Osteocyte (in vitro differentiated cells): ENCODE measurements at places on chromosomes 1 and 21.
A peak's percentile ranks its signal among the peaks of the same experiment; 100 is the strongest.

GRCh38 chr1:199422206-199422605, 605.3 kb upstream of the NR5A2 start:
- peaks cover 5% of the 10 kb centered on the region for H3K36me3 ChIP-seq
- H3K4me3 ChIP-seq = no peak overlapping the region
- no peaks in the 10 kb centered on the region for H3K27me3 ChIP-seq
- no peak for DNase-seq
- H3K4me1 ChIP-seq = peaks cover 7% of the 10 kb centered on the region

DNA sequence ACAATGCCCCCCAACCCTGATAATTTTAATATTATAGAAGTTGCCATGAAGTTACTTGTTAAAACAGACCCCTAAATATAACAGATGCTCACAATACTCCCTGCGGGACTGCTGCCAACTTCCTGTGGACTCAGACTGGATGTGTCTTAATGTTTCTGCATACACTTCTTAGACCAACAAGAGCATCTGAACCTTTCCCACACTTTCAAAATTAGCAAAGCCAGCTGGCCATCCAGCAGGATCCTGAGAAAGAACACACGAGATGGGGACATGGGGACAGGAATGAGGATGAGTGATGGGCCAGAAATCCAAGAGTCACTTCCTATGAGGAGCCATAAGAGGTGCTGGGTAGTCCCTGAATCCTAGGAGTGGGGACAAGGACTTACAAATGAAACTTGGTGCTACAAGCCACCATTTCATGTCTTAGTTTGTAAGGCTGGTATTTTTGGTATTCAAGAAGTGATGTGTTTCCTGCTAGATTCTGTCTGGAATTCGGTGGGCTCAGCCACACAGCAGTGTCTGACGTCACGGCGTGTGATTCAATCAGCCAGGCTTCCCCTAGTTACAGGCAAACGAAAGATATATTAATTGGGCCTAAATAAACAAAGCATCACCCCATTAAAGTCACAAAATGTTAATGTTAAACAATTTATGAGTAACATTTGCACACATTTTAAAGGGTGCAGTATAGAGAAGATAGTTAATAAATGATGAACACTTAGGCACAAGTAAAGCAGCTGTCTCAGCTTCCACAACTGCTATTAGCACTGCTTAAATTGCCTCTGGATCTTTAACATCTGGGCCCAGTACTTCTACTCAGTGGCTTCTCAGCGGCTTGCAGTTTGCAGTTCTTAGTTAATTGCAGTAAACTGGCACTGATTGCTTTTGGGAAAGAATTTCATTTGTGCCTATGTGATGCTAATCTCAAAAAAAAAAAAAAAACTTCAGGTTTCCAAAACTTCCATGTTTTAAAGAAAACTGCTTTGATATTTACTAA, 41.2 kb upstream of the RGS8 start:
- H3K27ac ChIP-seq = no peak overlapping the region
- H3K4me3 ChIP-seq = no peak overlapping the region
- peaks cover 3% of the 10 kb centered on the region for H3K27me3 ChIP-seq
- no peaks in the 10 kb centered on the region for H3K4me1 ChIP-seq

GRCh38 chr21:36245649-36246048, 74.3 kb upstream of the MORC3 start:
- H3K27ac ChIP-seq = no peak overlapping the region
- H3K4me1 ChIP-seq = peaks cover 10% of the 10 kb centered on the region
- DNase-seq = no peak
- no peaks in the 10 kb centered on the region for H3K27me3 ChIP-seq
- H3K4me3 ChIP-seq = no peak overlapping the region

DNA sequence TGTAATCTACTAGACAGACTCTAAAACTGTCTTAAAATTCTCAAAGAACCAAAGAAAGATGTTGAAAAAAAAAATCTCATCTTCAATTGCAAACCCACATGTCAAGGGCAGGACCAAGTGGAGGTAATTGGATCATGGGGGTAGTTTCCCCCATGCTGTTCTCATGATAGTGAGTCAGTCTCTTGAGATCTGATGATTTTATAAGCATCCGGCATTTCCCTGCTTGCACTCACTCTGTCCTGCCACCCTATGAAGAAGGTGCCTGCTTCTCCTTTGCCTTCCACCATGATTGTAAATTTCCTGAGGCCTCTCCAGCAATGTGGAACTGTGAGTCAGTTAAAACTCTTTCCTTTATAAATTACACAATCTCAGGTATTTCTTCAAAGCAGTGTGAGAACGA, 257.0 kb downstream of the HHIPL2 start:
- no peak for DNase-seq
- no peak overlapping the region for H3K4me3 ChIP-seq
- H3K27me3 ChIP-seq = peaks cover 4% of the 10 kb centered on the region
- H3K4me1 ChIP-seq = no peaks in the 10 kb centered on the region
- H3K27ac ChIP-seq = no peak overlapping the region
- H3K36me3 ChIP-seq = no peaks in the 10 kb centered on the region

DNA sequence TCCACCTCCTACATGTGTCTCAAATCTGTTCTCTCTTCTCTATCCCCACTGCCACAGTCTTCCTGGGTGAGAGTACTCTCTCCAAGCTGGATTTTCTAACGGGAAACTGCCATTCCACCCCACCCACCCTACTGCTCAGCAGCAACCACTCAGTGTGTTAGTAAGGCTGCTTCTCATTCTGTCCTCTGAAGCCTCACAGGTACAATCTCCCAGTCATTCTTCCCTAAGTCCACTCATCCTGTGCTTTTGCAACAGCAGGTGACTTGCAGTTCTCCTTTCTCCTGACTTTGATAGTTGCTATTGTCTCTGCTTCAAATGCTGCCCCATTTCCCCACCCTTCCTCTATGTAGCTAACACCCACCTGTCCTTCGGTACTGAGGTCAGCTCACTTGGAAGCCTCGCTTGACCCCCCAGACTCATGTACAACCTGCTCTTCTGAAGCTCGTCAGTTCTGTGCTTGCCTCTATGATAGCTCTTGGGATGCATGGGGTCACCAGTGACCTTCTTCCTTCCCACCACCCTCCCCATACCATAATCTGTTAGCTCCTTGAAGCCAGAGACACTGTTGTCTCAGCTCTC, 188.9 kb downstream of the RRAGC start:
- peaks cover 29% of the 10 kb centered on the region for H3K27me3 ChIP-seq
- no peaks in the 10 kb centered on the region for H3K4me1 ChIP-seq
- no peak overlapping the region for H3K4me3 ChIP-seq
- no peaks in the 10 kb centered on the region for H3K36me3 ChIP-seq

- no peak overlapping the region for H3K4me3 ChIP-seq
- H3K4me1 ChIP-seq = no peaks in the 10 kb centered on the region
- H3K36me3 ChIP-seq = no peaks in the 10 kb centered on the region
- no peaks in the 10 kb centered on the region for H3K27me3 ChIP-seq
These were observed 78.9 kb upstream of the C1orf174 start for GRCh38 chr1:3978990-3979325.

DNA sequence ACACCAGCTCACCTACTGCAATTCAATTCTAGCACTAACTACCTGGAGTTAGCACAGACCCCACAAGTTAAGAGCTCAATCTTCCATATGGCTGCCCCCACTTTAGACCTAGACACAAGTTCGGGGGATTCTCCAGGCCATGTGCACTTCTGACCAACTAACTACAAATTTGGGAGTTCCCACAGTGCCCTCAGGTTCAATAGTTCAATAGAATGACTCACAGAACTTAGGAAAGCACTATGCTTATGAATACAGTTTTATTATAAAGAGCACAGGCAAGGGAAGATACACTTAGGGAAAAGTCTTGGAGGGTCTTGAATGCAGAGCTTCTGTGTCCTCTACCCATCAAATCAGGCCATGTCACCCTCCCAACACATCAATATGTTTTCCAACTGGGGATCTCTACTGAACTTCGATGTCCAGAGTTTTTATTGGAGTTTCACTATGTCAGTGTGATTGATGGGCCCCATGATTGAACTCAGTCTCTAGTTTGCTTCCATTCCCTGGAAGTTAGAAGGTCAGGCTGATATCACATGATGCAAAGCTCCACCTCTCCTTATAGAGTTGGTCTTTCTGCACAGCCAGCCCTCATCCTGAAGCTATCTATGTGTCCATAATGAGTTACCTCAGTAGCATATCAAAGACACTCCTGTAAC, 46.1 kb downstream of the RAVER2 start:
- no peaks in the 10 kb centered on the region for H3K27me3 ChIP-seq
- no peak overlapping the region for H3K27ac ChIP-seq
- H3K4me1 ChIP-seq = no peaks in the 10 kb centered on the region
- no peak for DNase-seq
- no peak overlapping the region for H3K4me3 ChIP-seq
- peaks cover 5% of the 10 kb centered on the region for H3K36me3 ChIP-seq

- no peak overlapping the region for H3K4me3 ChIP-seq
- peaks cover 3% of the 10 kb centered on the region for H3K36me3 ChIP-seq
- no peak for DNase-seq
These were observed 252.9 kb downstream of the KCNT2 start for GRCh38 chr1:196355206-196355786.

GRCh38 chr1:70101774-70102173, 103.6 kb downstream of the LRRC40 start:
- peaks cover 7% of the 10 kb centered on the region for H3K27me3 ChIP-seq
- H3K4me1 ChIP-seq = no peaks in the 10 kb centered on the region
- no peaks in the 10 kb centered on the region for H3K36me3 ChIP-seq

DNA sequence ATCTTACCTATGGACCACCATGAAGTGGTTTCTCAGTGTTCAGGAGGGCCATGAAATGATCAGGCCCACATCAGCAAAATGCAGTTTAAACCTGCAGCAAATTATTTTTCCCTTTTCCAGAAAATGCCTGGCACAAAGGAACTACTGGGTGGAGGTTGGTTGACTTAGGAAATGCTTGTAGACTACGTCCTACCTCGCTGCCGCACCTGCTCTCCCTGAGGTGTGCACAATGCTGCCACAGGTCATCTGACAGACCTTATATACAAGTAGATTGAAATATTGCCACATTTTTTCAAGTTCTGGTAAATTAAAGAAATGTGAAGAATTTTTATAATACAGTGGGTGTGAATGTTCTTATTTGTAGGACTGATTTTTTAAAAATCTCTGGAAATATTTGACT, 166.7 kb upstream of the PDE4B start:
- DNase-seq = no peak
- H3K4me3 ChIP-seq = no peak overlapping the region
- no peak overlapping the region for H3K27ac ChIP-seq
- no peaks in the 10 kb centered on the region for H3K27me3 ChIP-seq

DNA sequence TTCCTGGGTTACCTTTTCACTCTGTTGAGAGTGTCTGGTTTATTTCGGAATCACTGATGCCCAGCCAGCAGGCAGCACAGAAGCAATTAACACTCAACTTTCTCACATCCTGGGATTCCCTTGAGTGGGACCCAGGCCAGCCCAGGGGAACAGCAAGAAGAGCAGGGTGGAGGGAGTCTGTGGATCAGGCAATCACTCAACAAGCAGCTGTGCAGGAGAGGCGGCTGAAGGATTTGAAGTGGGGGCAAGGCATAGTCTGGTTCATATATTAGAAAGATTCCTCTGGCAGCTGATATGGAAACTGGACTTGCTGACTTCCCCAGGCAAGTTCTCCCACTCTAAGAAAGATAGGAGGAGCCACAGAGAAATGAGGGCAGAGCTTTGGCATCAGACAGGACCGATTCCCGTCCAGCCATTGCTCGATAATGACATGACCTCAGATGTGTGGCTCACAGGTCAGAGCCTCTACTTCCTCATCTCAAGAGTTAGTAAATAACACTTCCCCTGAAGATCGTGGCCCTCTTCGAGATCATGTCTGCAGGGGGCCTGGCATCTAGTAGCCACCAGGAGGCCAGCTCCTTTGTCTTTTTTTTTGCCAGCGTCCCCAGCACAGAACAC, 12.4 kb downstream of the EPHA8 start:
- H3K4me3 ChIP-seq = no peak overlapping the region
- H3K27ac ChIP-seq = no peak overlapping the region
- no peaks in the 10 kb centered on the region for H3K36me3 ChIP-seq
- peaks cover 37% of the 10 kb centered on the region for H3K27me3 ChIP-seq
- no peaks in the 10 kb centered on the region for H3K4me1 ChIP-seq

GRCh38 chr1:34025675-34026074, 139.4 kb downstream of the CSMD2 start:
- no peaks in the 10 kb centered on the region for H3K36me3 ChIP-seq
- DNase-seq = no peak
- no peak overlapping the region for H3K4me3 ChIP-seq
- H3K4me1 ChIP-seq = no peaks in the 10 kb centered on the region

GRCh38 chr1:1399872-1400575, 889 bp upstream of the CCNL2 start:
- DNase-seq = no peak
- H3K4me1 ChIP-seq = peaks cover 29% of the 10 kb centered on the region
- peak overlapping the region; percentile 85 for H3K4me3 ChIP-seq
- H3K27me3 ChIP-seq = no peaks in the 10 kb centered on the region
- H3K27ac ChIP-seq = peak overlapping the region; percentile 84

GRCh38 chr1:167169642-167170041, 51.0 kb upstream of the POU2F1 start:
- no peaks in the 10 kb centered on the region for H3K27me3 ChIP-seq
- no peak for DNase-seq
- no peak overlapping the region for H3K4me3 ChIP-seq
- H3K36me3 ChIP-seq = no peaks in the 10 kb centered on the region
- H3K4me1 ChIP-seq = peaks cover 39% of the 10 kb centered on the region

- H3K36me3 ChIP-seq = peaks cover 13% of the 10 kb centered on the region
- H3K4me3 ChIP-seq = no peak overlapping the region
- no peaks in the 10 kb centered on the region for H3K27me3 ChIP-seq
- no peak for DNase-seq
- no peak overlapping the region for H3K27ac ChIP-seq
These were observed 192.6 kb downstream of the GABPA start for GRCh38 chr21:25927195-25927880.

- peak within 1 kb of the TSS; percentile 72 for H3K27ac ChIP-seq
- H3K4me3 ChIP-seq = no peak within 1 kb of the TSS
- peaks cover 28% of the 10 kb centered on the region for H3K4me1 ChIP-seq
- no peak for DNase-seq
These were observed at the start of gene MAP3K7CL for GRCh38 chr21:29130270-29130969. TSS of gene MAP3K7CL (plus strand) at chr21:29130644. CDS start at chr21:29133345, 2,701 bp downstream.

- peak; percentile 91 for DNase-seq
- peaks cover 19% of the 10 kb centered on the region for H3K4me1 ChIP-seq
- H3K27ac ChIP-seq = peak overlapping the region; percentile 95
- no peak overlapping the region for H3K4me3 ChIP-seq
These were observed 121.2 kb downstream of the SLC45A1 start for GRCh38 chr1:8439015-8439702.

- H3K4me3 ChIP-seq = no peak overlapping the region
- H3K27ac ChIP-seq = no peak overlapping the region
- H3K4me1 ChIP-seq = peaks cover 30% of the 10 kb centered on the region
- DNase-seq = no peak
- no peaks in the 10 kb centered on the region for H3K36me3 ChIP-seq
These were observed 831.4 kb downstream of the ADGRL2 start for GRCh38 chr1:82632155-82632554.
